ENCODE measurements at places on chromosomes 6 and 20.

DNA sequence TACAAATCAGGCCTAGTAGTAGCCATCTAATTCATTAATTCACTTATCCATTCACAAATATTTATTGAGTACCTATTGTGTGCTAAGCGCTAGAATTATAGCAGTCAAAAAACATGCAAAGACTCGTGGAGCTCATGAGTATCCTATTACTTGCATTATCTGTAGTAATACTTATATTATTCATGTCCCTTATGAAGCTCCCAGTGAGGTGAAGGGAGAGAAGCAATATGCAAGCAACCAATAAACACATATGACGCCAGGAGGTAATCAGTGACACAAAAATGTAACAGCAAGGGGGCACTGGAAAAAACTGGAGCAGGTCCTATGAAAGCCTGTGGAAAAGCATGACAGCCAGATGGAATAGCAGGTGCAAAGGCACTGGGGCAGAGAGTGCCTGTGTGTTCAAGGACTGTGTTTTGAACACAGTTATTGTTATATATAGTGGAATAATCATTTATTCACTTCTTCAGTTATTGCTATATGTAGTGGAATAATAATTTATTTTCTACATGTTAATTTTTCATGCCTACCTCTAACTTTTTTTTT lies 109.5 kb downstream of the KIF13A start:
- no peak for DNase-seq

DNA sequence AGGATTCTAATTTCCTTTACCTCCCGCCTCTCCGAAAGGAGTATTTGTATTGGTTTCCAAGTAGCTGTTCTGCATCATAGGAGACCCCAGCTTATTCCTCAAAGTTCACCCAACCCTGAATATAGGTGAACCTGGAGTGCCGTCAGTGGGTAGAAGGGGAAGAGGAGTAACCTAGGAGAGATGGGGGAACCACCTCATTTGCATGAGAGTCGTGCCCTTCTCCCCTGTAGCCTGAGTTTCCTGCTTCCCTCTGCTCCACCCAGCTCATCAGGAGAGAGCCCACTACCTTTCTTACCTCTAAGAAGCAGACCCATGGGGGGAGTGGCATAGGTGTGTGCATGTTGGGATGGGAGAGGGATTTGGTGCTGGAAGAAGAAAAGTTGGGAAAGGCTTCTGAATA lies 17.3 kb upstream of the WFDC2 start:
- no peak for DNase-seq

DNA sequence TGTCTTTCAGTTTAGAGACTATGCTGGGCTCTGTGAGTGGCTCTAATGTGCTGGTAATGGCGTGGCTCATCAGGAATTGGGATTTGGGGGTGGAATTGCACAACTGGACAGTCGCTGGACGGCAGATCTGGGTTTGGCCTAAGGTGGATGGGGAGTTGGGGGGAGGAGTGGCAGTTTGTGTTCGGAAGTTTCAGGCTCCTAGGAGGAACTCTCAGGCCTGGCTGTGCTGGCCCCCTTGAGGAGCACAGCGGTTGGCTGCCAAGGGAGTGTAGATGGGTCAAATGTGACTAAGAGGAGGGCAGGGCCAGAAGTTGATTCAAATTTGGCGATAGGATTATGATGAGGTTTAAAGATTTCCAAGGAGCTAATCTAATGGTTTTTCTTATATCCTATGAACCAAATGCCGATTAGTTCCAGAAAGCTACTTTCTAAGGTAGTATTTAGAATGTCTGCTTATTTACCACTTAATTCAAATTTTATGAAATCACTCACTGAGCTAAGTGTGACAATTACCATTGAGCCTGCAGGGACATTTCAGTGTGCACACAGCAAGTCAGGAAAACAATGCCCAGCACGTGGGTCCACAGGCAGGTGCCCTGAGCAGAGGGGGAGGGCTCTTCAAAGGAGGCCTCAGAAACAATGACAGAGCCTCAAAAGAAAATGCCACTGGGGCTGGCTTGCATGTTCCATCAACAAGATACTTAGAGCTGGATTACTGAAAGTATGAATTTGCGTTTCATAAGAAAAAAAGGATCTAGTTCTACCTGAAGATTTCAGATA lies 111.0 kb downstream of the GJA10 start:
- no peak for DNase-seq

- no peak for DNase-seq
These were observed 10.5 kb downstream of the KDM1B start for GRCh38 chr6:18165751-18166150.

GRCh38 chr6:45864651-45865050 lies 151.0 kb downstream of the CLIC5 start:
- no peak for DNase-seq

GRCh38 chr6:22366214-22366613 lies 69.4 kb upstream of the PRL start:
- no peak for DNase-seq

DNA sequence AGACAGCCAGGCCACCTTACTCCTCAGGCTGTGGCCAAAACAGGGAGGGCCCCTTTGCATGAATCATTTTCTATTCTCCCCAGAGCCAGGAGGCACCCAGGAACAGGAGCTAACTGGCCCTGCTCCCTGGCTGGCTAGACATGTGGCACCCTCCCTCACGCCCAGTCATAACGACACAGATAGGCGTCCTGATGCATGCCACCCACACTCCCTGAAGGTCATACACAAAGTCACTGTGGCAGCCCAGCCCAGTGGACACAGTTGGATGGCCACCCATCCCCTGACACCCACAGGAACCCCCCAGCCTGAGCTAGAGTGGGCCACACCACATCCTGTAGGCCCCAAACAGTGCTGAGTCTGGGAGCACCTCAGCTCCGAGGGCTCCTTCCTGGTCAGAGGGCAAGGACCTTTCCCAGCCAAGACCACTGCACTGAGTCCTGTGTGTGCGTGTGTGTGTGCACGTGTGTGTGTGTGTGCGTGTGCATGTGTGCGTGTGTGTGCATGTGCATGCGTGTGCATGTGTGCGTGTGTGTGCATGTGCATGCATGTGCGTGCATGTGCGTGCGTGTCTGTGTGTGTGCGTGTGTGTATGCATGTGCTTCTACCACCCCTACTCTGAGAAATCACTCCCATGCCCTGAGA lies 21.6 kb downstream of the TFEB start:
- DNase-seq, result no peak

- DNase-seq, result no peak
These were observed 64.3 kb upstream of the PRSS16 start for GRCh38 chr6:27183060-27183832.

DNA sequence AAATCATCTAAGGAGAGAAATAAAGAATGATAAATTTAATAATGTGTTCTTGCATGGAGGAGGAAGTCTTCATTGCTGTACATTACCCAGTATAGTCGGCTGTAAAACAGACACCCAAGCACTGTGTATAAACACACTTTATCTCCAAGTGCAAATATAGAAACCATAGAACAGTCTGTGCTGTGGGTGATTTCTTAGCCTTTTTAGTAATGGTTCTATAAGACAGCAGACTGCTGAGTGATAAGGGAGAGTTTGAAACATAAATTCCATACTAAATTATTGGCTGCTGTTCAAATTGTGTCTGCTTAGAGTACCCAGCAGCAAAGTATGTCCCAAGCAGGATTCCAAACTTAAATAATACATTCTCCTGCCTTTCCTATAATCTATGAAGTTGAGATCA lies 4.6 kb downstream of the FILIP1 start:
- DNase-seq, result no peak

DNA sequence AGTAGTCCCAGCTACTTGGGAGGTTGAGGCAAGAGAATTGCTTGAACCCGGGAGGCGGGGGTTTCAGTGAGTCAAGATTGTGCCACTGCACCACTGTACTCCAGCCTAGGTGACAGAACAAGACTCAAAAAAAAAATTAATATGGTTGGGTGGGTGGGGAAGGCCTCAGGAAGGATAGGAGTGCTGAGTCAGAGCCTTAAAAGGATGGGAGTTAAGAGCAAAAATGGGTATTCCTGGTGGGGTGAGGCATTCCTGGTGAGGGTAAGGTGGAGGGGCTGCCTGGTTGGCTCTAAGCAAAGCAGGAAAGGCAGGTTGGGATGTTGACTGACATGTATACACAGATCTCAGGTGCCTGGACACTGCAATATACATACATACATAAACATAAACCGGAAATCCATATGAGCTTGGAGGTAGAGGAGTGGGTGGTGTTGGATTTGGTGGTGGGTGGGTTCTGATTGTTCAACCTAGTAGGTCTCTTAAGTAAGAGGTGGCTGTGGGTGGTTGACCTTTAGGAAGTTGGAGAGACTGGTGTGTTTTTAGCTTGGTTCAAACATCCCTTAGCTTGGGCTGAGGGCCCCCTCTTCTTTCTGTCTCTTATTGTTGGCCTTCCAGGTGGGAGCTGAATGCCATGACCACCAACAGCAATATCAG lies 1.2 kb upstream of the RRP36 start:
- no peak for DNase-seq

GRCh38 chr6:36078159-36078558 lies 50.6 kb downstream of the MAPK14 start:
- DNase-seq, result no peak

- DNase-seq, result no peak
These were observed 152.3 kb upstream of the BEND6 start for GRCh38 chr6:56802584-56802983.

DNA sequence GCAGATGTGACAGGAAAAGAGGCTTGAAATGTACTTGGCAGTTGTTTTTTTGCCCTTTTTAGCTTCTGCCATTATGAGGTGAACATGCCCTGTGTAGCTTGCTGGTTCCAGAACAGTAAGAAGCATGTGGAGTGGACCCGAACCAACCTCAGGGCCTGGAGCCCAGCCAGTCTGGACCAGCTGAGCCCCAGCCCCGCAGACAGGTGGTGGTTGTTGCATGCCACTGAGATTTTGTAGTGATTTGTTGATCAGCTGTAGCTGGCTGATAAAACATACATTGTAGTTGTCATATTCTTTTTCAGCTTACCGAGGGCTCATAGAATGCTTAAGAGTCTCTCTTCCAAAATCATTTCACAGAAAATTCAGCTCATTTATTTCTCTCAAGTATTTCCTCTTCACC lies 182.2 kb downstream of the FARS2 start:
- DNase-seq, result no peak

DNA sequence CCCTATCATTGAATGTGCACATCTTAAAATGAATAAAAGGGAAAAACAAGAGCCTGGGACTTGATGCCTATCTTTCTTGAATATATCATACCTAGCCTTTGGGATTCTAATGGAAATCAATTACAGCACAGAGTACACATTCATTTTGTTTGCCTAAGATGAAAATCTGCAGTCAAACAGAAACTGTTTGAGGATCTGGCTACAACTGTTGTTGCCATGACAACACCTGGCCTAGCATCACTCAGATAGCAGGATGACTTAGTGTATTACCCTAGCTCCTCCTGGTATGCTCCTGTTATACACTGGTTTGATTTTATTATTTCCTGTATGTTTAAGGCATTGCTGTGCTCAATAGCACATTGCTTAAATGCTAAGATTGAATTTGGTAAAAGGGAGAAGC lies 71.5 kb upstream of the LAMP5 start:
- no peak for DNase-seq

GRCh38 chr6:30097902-30098768 lies 14.8 kb downstream of the TRIM31 start:
- peak; percentile 14 for DNase-seq

- DNase-seq, result no peak
These were observed 1.9 kb downstream of the BAG2 start for GRCh38 chr6:57173886-57174510.

DNA sequence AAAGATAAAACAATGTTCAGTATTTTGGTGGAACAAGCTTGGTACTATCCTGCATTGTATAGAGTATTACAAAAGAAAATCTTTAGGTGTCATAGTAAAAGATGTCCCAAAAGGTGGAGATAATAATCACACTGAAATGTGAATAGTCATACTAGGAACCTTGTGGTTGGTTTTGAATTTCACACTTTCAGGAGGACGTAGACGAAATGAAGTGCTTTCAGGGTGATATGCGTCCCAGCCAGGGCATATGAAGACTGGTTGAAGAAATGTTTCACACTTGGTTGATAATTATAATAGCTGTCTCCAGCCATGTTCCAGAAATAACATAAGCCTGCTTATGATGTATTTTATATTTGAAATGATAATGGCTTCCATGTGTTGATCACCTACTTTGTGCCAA lies 60.4 kb downstream of the SCAND1 start:
- no peak for DNase-seq

- no peak for DNase-seq
These were observed 30.2 kb downstream of the DLL1 start for GRCh38 chr6:170260686-170261085.

- DNase-seq, result no peak
These were observed 45.0 kb downstream of the SLC17A5 start for GRCh38 chr6:73608761-73609160.

DNA sequence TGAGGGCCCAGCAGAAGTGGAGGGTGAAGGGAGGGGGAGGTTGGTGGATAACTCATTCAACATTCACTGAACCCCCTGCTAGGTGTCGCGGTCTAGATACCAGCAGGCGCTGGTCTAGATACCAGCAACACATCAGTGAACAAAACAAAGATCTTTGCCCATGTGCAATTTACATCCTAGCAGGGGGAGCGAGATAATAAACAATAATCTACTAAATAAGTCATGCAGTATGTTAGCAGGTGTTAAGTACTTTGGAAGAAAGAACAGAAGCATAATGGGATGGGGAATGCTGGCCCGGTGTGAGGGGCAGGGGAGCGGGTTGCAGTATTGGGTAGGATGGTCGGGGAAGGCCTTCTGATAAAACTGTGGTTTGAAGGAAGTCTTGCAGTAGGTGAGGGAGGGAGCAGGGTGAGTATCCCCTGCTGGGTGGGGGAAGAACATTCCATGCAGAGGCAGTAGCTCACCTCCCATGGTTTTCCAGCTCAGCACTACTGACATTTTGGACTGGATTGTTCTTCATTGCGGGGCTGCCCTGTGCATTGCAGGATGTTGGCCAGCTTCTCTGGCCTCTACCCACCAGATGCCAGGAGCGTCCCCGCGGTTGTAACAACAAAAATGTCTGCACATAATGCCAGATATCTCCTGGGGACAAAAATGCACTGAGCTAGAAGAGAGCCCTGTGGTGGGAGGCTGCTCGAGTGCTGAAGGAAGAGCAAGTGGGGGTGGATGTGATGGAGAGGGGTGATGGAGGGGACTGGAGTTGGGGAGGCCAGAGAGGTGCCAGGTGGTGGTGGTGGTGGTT lies 117.3 kb downstream of the TOX2 start:
- no peak for DNase-seq

DNA sequence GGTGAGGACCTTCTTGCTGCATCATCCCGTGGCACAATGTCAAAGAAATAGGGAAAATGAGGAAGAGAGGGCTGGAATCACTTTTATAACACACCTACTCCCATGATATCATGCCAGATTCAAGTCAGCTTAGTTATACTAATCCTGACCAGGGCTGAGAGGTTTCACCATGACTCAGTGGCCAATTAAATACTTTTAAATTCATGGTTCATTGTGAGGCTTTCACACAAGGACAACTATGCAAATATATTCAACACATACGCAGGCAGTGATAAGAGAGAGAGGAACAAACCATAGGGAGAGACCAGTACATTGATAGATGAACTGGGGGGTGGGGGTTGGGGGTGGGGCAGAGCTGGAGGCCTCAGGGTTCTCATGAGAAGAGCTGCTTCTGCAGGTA lies 313.1 kb downstream of the LRFN2 start:
- DNase-seq, result no peak
